ENCODE measurements at places on chromosomes 16 and 17. TPM values are rescaled to one million over a fixed set of nuclear protein-coding genes. Genes with fewer than 3 reads are reported as not detected.
A peak's percentile ranks its signal among the peaks of the same experiment; 100 is the strongest.

DNA sequence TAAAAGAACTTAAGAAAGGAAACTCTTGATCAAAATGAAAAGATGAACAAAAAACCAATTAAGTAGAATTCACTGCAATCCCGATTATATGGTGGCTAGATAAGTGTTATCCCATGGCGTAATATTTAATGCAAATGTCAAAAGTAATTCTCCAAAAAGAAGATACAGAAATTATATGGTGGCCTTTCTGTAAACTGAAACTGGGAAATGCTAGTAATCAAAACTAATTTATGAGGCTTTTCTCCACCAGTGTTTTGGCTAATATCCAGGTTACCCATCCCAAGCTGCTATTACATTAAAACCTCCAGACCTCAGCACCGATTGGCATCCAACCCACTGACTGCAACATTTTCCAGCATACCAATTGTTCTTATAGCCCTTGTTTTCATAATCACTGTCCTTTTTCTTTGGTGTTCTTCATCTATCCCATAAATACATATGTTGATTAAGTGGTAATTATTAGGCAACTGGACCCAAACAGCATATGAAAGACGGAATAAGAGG lies 77.2 kb upstream of the TNRC6A start:
- ATAC-seq = no peak

VTN gene
- total RNA-seq = 0.48 TPM

- peak; percentile 0 for ATAC-seq
These were observed 589 bp downstream of the ARL6IP1 start for GRCh38 chr16:18800775-18801144.

DNA sequence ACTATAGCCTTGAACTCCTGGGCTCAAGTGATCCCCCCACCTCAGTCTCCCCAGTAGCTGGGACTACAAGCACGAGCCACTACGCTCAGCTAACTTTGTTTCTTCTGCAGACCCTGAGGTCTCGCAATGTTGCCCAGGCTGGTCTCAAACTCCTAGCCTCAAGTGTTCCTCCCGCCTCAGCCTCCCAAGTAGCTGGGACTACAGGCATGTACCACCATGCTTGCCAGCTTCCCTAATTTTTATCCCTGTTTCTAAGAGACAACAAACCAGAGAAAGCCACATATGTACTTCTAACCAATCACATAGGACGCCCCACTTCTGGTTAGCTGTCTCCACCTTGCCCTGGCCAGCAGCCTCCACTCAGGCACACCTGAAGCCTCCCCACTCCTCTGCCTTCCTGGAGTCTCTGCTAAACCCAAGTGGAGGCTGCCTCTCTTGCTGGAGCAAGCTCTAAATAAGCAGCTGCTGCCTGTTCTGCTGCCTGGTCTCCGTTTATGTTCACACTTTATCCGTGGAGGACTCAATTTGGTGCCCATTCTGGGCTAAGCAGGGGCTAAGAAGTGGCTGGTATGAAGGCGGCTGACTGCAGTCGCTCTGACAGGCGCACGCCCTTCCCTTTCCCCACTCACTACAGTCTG lies 24.7 kb downstream of the NSMCE1 start:
- no peak for ATAC-seq

- no peak for ATAC-seq
These were observed 128.3 kb downstream of the ZNF423 start for GRCh38 chr16:49727611-49728010.

- no peak for ATAC-seq
These were observed 22.4 kb upstream of the MNT start for GRCh38 chr17:2423271-2423670.

TLE7 gene
- total RNA-seq = not detected

DNA sequence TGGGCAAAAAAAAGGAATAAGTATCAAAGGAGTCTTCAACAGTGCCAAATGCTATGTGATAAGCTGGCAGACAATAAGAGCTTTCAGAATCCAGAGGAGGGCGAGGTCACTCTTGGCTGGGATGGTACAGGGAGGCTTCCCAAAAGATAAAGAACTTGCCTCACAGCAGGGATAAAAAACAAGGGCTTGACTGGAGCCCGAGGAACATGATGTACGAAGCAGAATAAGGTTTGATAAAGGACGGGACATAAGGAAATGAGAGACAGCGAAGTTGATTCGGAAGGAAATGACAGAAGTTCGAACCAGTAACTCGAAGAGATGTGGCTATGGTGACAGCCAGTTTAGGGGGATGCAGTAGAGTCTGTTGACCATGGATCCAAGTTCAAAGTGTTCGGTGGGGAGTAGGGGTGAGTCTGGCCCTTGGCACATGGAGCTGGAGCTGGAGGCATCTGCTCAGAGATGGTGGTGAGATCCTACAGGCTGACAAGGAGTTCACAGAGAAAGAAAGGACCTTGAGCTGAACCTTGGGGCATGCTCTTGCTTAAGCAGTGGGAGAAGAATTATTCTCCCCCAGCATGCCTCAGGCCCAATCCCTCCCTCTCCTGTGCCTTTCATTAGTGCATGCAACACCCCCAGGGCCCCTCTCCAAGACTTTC lies 137.6 kb upstream of the RCVRN start:
- no peak for ATAC-seq

GRCh38 chr17:77439189-77440018 lies 298.6 kb downstream of the SEC14L1 start:
- peak; percentile 12 for ATAC-seq

GRCh38 chr16:56603589-56603988 lies 4.8 kb upstream of the MT2A start:
- no peak for ATAC-seq

KCTD5 gene
- 28.0 TPM for total RNA-seq

CDT1 gene
- 14.3 TPM for total RNA-seq

GRCh38 chr16:13098536-13098935 lies 197.1 kb downstream of the SHISA9 start:
- ATAC-seq = no peak

DNA sequence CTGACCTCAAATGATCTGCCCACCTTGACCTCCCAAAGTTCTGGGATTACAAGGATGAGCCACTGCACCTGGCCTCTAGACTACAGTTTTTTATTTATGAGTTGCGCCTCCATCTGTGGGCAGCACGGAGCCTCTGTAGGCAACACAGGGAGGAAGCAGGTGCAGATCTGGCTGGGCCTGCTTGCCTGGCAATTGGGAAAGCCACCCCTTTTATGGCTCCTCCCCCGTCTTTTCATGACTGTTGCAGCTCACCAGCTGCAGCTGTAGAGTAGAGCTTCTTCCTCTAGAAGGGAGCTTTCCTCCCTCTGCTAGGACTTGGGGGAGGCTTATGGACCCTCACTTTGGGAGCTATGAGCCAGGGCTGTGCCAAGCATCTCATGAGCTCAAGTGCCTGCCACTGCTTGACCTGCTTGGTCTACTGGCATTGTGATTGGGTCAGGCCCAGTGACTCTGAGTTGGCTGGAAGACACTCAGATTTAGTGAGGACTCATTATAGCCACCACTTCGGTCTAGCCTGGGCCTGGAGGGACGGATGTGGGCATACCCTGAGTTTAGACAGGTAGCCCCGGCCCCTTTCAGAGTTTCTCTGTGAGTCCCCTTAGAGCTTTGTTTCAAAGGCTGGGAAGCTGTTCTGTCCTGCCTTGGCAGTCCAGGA lies 6.9 kb upstream of the SLC7A6 start:
- no peak for ATAC-seq

- no peak for ATAC-seq
These were observed 12.7 kb upstream of the KRTAP17-1 start for GRCh38 chr17:41328207-41328606.

DHRS7C gene
- total RNA-seq = not detected

- ATAC-seq = no peak
These were observed 6.6 kb downstream of the PRAC1 start for GRCh38 chr17:48715496-48716399.

CRK gene
- total RNA-seq = 31.7 TPM

DNA sequence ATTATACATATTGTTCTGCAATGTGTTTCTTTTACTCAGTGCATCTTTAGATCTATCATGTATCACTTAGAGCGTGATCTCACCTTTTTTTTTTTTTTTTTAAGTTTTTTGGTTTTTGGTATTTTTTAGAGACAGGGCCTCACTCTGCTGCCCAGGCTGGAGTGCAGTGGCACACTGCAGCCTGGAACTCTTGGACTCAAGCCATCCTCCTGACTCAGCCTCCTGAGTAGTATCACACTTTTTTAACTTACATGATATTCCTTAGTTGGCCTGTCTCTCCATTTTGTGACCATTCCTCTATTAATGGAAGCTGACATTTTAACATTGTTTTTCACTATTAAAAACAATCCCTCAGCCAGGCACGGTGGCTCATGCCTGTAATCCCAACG lies 4.7 kb upstream of the MPO start:
- ATAC-seq = no peak

ITGB4 gene
- 46.2 TPM for total RNA-seq

PLCG2 gene
- 0.82 TPM for total RNA-seq

- peak; percentile 67 for ATAC-seq
These were observed 25.6 kb downstream of the ITGB3 start for GRCh38 chr17:47279062-47279801.

GRCh38 chr17:13030056-13030455 lies 12.2 kb upstream of the ELAC2 start:
- ATAC-seq = no peak

GRCh38 chr17:67162771-67163170 lies 82.2 kb downstream of the HELZ start:
- ATAC-seq = no peak

- no peak for ATAC-seq
These were observed 43.5 kb downstream of the ZNF652 start for GRCh38 chr17:49318435-49318965.

- ATAC-seq = no peak
These were observed 1.7 kb upstream of the SGCA start for GRCh38 chr17:50163843-50164696.

PYDC1 gene
- not detected for total RNA-seq

GRCh38 chr16:84726079-84726668 lies 26.4 kb downstream of the USP10 start:
- peak; percentile 73 for ATAC-seq

DNA sequence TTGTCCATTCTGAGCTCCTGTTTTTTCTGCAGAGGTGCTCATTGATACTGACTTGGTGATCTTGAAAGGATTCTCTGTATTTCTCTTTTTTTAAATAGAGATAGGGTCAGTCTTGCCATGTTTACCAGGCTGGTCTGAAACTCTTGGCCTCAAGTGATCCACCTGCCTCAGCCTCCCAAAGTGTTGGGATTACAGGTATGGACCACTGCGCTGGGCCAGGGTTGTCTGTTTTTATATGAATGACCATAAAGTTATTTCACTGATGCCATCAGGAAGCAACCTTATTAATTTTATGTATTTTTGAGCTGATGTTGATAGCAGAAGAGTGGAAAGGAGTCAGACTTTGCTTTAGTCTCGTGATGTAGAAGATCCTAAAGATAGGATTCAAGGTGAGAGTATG lies 35.7 kb upstream of the METTL9 start:
- ATAC-seq = no peak

DNA sequence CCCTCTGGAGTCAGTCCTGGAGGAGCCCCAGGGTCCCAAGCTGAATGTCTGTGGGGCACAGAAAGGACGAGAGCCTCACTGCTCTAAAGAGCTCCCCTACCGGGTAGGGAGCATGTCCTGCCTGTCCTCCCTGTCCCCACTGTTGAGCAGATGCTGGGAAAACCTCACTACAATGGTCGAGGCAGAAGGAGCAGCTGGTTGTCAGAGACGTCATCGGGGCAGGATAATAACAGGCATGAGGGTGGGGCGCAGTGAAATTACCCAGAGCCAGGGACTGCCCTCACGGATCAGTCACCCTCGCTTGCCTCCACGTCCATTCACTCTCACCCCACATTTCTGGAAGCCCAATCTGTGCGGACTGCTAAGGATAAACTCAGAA lies 538 bp downstream of the TM4SF5 start:
- ATAC-seq = peak; percentile 21

MT1A gene
- not detected for total RNA-seq
